ENCODE measurements at places on chromosomes 1 and 21.

- no peak for DNase-seq
These were observed 140.9 kb upstream of the ETS2 start for GRCh38 chr21:38664841-38665240.

DNA sequence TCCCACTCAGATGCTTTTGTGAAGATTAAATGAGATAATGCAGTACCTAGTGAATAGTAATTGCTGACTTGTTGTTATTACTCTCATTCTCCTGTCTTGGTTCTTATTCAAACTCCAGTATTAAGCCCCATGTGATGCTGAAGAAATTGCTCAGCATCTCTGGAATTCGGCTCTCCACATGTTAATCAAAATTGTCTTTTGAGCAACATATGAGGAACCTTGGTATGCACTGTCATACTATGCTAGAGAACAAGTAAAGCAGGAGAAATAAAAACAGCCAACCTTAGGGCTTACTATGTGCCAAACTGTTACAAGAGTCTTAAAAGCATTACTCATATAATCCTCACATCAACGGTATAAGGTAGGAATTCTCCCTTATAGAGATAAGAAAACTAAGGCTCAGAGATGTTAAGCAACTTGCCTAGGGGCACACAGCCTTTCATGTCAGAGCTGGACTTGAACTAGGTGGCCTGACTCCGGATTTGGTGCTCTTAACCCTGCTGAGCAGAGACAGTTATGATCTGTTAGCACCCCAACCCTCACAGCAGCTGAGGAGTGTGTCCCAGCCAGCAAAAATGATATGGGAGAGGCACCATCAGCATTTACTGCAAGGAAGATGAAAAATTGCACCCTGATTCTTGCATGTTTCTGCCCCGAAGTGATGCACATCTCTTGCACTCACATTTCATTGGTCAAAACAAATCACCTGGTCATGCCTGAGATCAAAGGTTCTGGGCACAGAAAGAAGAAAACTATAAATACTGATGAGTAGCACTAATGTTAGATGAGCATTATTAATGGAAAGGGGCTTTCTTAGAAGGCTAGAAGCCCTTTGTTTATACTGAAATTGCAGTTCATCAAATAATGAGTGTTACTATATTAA, 102.3 kb downstream of the OMA1 start:
- no peak for DNase-seq

GRCh38 chr1:33259879-33260278, 3.6 kb downstream of the ZNF362 start:
- no peak for DNase-seq

DNA sequence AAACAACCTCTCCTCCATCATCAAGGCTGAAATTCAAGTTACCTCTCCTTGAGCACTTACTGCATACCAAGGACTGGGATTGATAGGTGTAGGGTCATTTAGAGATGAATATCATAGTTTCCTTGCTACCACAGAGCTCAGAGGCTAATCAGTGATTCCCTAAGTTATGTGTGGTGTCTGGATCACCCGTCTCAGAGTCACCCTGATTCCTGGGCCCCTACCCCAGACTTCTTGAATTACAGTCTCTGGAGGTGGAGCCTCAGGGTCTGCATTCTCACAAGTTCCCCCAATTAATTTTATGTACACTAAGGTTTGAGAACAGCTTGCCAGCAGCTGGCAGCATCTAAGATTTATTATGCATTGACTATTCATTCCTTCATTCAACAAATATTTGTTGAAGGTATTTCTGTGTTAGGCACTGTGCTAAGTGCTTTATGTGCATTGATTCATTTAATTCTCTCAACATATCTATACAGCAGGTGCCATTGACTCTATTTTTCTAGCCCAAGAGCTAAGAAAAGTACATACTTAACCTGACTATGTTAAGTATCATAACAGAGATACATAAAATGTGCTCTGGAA, 182.9 kb upstream of the FGGY start:
- no peak for DNase-seq

DNA sequence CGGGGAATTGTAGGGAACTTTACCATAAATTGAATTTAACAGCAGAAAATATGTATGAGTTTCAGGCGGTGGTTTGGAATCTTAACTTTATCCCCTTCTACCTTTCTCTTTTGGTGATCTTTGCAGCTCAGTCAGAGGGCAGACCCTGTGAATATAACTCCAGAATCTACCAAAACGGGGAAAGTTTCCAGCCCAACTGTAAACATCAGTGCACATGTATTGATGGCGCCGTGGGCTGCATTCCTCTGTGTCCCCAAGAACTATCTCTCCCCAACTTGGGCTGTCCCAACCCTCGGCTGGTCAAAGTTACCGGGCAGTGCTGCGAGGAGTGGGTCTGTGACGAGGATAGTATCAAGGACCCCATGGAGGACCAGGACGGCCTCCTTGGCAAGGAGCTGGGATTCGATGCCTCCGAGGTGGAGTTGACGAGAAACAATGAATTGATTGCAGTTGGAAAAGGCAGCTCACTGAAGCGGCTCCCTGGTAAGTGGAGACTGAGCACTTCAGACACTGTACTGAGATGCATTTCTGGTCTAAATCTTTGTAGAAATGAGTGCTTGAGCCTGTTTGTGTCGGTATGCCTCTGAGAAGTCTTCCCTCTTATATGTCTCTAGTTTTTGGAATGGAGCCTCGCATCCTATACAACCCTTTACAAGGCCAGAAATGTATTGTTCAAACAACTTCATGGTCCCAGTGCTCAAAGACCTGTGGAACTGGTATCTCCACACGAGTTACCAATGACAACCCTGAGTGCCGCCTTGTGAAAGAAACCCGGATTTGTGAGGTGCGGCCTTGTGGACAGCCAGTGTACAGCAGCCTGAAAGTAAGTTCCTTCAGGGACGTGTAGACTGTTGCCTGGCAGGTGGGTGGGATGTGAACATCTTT, 1.5 kb downstream of the CCN1 start:
- peak; percentile 39 for DNase-seq

GRCh38 chr1:167517535-167518330, 596 bp downstream of the CD247 start:
- no peak for DNase-seq

GRCh38 chr1:67540733-67541125, 110.5 kb upstream of the SERBP1 start:
- no peak for DNase-seq

DNA sequence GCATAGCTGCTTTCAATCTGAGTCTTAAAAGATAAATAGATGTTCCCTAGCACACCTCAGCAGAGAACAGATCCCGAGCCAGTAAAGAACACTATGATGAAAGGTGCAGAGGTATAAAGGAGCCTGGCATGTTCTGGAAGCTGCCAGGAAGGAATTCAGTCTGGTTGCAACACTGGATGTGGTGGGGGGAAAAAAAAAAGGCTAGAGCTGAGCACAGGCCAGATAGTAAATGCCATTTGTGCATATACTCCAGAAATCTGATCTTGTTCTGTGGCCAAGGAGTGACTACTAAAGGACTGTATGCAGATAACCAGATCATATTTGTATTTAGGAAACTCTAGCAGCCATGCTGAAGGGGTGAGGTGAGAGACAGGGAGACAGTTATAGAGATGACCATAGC, 240.3 kb downstream of the VAV3 start:
- no peak for DNase-seq

DNA sequence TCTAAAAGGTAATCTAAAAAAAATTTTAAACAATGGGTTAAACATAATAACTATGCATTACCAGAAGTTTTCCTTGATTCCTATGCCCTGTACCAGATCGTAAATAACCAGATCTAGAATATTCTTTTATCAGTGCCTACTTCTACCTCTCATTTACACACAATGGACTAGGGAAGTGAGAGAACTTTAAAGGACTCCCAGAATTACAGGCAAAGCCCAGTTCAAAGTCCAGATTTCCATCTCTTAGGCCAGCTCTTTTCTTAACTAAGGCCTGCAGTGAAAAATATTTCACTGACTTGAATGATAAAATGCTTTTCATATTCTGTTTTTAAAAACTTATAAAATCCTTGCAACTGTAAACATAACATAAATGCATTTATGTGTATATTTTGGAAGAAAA, 32.6 kb downstream of the ESRRG start:
- no peak for DNase-seq

- no peak for DNase-seq
These were observed 114.8 kb downstream of the BEND5 start for GRCh38 chr1:48661726-48662463.

DNA sequence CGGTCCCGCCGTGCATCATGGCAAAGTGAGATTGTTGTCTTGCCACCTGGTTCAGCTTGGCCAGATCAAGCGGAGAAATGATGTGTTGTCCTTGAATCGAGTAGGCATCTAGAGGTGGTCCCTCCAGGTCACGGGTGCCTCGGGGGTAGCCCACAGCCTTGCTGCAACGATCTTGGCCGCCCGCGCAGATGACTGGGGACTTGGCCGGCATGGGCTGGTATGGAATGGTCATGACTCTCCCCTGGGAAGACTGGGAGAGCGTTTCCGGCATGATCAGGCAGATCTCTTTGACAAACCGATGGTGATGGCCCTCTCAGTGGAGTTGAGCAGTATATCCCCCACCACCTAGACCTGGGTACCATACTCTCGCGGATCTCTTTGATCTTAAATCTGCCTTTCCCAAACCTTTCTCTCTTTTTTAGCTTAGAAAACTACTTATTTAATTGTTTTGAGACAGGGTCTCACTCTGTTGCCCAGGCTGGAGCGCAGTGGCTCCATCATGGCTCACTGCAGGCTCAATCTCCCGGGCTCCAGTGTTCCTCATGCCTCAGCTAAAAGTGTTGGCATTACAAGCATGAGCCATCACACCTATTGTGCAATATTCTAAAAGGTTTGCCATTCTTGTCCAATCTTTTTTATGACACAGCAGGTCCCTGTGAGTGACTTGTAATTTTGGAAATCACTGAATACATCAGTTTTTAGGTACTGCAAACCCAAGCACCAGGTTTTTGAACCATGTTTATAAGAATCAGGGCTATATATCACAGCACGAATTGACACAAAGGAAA, 9.4 kb upstream of the ELAPOR1 start:
- no peak for DNase-seq

DNA sequence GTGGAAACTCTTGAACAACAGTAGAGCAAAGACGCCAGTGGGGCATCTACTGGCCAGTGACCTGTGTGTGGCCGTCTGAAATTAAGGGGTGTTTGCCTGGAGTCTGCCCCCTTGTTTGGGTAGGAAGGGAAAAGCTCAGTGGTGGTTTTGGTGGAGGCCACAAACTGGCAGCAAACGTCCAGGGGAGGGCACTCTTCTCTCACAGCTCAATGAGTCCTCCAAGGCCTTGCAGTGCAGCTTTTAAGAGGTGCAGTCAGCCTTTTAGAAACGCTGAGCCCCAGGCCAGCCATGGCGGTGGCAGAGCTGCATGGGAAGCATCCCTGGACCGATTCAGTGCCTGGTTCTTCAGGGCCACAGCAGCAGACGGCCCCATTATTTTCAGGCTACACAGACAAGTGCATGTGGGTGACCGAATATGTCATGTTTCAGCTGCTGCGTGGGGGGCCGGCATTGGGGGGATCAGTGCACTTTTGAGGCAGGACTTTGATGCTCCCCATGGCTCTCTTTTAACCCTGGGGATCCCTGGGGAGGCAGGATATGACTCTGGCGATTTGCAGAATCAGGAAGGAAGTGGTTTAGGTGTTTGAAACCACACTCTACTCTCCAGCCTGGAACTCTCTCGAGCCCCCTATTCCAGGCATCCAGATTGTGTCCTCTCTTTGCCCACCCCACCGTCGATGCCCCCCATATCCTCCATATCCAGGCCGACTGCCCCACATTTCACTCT, 414.0 kb downstream of the PRDM2 start:
- no peak for DNase-seq

GRCh38 chr1:162502928-162503327, 5.3 kb downstream of the UHMK1 start:
- no peak for DNase-seq

GRCh38 chr1:33228935-33229487, 27.3 kb upstream of the ZNF362 start:
- DNase-seq: no peak

- DNase-seq: no peak
These were observed 7.2 kb downstream of the FBXO6 start for GRCh38 chr1:11671205-11671543.

DNA sequence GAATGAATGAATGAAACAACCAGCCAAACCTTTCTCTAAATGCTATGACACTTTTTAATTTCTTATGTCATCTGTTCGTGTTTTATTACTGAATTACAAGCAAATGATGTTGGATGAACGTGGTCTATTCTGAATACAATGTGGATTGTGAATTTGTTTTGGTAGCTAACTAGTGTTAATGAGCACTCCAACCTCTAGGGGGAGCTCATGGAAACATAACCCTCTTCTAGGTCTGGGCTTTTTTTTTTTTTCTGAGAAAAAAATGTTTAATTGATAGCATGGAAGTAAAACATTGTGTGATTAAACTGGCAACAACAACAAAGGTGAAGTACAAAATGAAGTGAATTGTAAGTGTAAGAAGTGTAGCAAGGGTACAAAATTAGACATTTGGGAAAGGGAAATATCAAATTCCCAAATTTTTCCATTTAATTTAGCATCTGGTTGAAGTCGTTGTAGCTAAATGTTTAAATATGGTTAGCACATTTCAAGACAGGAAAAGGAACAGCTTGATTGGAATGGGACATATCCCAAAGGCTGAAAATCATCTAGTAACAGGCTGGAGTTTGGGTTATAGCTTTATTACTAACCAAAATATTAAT, 42.6 kb upstream of the PTGS2 start:
- DNase-seq: no peak

DNA sequence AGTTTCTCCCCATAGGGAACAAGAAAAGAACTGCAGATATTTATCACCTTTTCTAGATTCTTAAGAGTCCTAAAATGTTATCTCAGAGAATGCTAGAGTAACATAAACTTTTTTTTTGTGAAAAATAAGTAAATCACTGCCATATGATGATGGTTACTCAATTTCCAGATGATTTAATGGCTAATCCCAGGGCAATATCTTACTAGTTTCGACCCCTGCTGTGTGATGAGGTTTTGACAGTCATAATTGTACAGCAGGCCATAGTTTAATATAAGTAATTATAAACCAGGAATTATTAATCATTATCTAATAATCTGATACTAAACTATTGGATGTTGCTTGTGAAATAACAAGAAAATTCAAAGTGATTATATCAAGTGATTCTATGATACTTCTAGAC, 210.6 kb downstream of the HLX start:
- DNase-seq: no peak

GRCh38 chr1:22643928-22644327, 495 bp downstream of the C1QC start:
- no peak for DNase-seq

DNA sequence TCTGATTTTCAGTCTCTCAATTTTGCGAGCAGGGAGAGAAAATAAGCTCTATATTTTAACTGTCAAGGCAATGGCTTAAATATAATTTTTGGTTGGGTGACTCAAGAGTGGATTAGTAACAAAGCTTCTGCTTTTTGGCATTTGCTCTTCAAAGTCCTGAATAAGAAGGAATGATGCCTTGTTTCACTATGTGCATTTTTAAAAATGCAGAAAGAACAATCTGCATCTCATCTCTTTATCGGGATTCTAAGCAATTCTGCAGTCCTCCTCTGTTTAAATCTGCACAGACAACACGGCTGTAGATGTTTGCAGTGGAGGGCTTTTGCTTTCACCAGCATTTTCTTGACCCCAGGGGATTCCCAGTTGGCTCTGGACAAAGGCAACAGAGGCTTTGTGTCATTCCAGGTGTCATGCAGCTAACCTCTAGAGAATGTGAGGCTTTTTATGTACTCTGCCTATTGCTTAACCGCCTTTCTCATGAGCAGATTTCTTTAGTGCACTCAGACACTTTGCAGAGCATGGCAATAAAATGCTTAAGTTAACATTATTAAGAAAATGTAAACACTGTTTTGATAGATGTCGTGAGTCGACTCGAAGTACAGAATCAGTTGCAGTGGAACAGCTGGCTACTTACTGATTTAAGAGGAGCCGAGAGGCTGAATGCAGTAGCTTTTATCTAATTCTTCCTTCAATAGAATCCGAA, 783.2 kb upstream of the NEGR1 start:
- no peak for DNase-seq

- no peak for DNase-seq
These were observed 278.2 kb downstream of the PTPRU start for GRCh38 chr1:29514361-29515169.
